AG04450 (cell line): ENCODE measurements at places on chromosomes 5 and 9. TPM values are rescaled to one million over a fixed set of nuclear protein-coding genes. Genes with fewer than 3 reads are reported as not detected.

DNA sequence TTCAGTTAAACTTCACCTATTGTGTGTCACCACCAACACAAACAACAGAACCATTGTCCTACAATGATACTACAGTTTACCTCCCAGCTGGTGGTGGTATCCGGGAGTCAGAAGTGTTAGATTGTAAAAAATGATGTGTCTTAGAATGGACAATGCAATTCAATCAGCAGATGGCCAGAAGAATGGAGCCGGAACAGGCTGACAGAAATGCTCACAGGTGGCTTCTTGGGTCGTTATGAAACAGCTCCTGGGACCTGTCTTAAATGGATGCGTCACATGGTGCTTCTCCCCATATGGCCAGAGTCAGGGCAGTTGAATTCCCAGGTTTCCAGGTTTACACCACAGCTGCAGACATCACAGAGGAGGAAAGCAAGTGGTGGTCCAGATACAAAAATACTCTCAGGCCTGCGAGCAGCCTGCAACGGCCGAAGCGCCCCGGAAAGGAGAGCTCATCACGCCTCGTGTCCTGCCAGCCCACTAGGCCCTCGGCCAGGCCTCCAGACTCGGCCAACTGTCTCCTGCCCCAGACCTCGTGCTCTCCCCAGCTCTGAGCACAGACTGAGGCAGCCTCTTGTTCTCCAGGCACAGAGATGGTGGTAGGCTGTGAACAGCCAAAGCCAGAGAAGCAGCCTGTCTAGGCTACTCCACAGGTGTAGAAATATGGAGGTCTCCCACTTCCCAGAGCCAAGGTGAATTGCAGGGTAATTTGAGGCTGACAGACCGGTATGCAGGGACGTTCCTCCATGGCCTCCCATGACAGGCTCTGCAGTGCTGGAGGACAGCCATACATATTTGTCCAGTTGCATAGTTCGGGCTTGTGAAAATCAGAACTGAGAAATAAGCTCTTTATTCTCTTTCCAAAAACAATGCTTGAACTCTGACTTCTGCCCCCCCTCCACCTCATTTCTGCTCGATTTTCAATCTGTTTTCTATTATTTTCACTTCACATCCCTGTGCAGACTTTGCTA is 98.5 kb upstream of the SPATA31C2 start:
- DNase-seq, result no peak

DNA sequence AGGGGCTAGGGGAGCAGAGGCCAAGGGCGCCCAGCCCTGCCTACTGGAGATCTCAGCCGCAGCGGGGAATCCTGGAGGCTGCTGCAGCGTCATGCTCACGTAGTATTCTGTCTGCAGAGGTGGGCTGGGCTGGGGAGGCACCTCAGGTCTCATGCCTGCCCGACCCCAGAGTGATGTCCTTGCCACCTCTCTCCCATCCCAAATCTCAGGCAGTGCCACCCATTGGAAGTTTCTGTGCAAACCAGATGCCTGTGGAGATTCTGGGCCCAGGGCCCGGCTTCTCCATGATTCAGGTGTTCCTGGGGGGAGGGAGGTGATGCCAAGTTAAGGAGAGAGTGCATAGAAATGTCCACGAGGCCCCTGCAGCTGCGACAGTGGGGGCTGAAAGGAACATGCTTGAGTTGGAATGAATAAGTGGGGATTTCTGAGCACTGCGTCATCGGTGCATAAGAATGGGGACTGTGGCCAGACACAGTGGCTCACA is 72.0 kb downstream of the ANKRD33B start:
- no peak for DNase-seq

GRCh38 chr9:33220681-33221567 is 19.0 kb upstream of the SPINK4 start:
- no peak for DNase-seq

The PPP2R2B gene
- not detected in 2 replicates for polyA plus RNA-seq

GRCh38 chr9:10041726-10042229 is 571.0 kb downstream of the PTPRD start:
- no peak for DNase-seq

The LECT2 gene
- polyA plus RNA-seq, result not detected in 2 replicates

GRCh38 chr5:150644058-150644457 is 3.6 kb downstream of the SYNPO start:
- no peak for DNase-seq

The HTR1A gene
- not detected in 2 replicates for polyA plus RNA-seq

DNA sequence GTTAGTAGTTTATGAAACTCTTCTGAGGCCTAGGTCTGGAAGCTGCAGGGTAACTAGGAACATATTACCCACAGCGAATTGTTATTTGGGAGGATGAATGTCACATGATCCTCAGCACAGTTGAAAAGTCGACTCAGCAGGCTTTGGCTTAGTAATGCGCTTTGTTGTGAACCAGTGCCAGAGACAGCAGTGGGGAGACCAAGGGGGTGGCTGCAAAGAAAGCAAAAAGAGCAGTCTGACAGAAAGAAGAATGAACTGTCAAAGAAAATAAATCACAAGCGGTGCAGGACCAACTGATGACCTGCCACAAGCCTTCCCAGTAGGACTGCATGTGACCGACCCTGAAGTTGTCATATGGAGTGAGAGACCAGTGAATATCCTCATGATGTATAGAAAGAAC is 170.0 kb downstream of the CCDC171 start:
- DNase-seq, result no peak

DNA sequence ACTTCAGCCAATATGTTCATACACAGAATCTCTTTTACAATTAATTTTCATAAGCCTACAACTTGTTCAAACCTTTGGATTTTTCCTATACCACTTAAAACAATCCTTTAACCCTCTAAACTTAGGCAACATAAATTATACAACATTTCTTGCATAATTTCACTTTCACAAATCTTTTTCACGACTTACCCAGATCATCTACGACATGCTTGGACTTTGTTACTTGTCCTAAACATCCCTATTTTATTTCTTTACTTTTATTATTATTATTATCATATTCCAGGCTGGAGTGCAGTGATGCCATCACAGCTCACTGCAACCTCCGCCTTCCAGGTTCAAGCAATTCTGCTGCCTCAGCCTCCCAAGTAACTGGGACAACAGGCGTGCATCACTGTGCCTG is 68.0 kb downstream of the CACNA1B start:
- no peak for DNase-seq

DNA sequence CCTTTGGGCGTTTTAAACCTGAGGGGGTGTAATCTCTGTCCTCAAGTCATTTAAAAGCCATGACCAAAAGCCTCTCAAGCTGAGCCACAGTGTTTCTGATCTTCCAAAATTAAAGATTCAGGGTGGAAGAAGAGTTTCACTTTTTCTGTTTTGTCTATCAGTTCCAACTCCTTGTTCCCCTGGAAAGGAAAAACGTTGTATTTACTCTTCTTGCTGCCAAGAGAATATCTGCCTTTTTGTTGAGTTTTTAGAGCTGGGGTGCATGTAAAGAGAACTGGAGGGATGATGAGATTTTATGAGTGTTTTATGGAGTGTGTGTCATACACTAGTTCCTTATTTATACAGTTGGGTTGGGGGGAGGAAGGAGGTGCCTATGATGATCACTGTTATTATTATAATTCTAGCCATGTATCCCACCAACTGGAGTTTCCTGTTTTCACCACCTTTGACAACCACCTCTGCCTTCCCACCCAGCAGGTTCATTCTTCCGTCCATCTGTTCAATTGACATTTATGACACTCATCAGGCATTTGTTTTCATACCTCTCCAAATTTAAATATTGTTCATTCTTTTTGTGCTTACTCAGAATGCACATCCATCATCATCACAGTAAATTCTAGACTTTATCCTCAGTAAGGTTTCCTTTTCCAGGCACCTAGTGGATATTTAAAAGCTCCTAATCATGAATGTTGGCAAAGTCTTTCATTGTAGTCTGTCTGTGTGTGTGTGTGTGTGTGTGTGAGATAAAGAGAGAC is 97.9 kb upstream of the MPDZ start:
- no peak for DNase-seq

DNA sequence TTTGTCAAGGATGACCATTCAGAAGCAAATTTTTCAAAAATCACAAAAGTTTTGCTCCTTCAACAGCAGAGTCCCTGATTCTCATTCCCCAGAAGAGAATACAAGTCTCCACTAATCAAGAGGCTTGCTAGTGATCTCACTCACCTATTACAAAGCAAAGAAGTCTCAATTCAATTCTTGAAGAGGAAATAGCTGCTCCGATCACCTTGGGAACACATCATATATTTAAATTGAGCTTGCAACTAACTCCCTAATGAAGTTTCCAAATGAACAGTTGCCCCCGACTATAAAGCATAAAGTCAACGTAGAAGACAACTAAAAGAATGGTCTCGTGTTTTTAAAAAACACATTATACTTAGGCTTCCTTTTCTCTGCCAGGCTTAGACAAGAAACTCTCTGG is 1.6 kb downstream of the LIFR start:
- no peak for DNase-seq

The LTC4S gene
- polyA plus RNA-seq, result 0.40 and 0.56 TPM in 2 replicates

DNA sequence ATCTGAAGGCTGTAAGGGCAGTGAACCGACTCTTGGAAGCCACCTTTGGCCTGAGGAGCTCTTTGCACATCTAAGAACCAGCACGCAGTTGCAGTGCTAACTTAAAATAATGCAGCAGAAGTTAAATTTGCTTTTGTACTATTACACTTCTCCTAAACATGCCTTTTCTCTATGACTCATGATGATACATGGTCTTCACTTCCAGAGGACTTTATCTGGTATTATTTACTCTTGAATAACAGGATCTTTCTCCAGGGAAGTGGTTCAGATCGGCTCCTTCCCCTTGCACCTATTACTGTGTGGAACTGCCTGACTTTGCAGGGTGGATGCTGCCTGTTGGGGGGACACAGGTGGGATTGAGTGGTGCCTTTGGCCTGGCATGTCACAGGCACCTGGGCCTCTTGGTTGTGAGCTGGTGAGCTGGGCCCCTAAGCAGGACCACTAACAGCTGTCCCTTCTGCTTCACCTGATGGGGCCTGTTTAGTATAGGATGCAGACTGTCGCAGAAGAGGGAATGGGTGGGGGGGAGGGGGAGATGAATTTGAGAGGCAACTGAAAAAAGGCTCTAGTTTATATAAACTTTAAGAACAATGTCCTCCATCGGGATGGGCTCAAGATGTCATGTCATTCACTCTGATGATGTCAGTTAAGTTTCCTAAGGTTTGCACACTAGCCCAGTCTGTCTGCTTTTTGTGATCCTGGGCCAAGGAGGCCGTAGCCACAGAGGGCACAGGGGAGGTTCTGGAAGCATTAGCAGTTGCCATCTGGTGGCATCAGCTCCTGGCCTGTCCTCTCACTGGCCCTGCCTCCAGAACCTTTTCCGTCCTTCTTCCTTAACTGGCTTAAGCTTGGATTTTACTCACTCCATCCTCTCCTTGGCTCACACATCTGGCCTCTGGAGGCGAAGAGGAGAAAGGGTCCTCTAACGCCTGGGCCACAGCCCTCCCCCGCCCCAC is 33.9 kb upstream of the GABBR2 start:
- peak; percentile 15 for DNase-seq

GRCh38 chr5:56963246-56963645 is 11.3 kb upstream of the MIER3 start:
- DNase-seq, result no peak

GRCh38 chr5:107402434-107403227 is 268.1 kb downstream of the EFNA5 start:
- DNase-seq, result no peak

DNA sequence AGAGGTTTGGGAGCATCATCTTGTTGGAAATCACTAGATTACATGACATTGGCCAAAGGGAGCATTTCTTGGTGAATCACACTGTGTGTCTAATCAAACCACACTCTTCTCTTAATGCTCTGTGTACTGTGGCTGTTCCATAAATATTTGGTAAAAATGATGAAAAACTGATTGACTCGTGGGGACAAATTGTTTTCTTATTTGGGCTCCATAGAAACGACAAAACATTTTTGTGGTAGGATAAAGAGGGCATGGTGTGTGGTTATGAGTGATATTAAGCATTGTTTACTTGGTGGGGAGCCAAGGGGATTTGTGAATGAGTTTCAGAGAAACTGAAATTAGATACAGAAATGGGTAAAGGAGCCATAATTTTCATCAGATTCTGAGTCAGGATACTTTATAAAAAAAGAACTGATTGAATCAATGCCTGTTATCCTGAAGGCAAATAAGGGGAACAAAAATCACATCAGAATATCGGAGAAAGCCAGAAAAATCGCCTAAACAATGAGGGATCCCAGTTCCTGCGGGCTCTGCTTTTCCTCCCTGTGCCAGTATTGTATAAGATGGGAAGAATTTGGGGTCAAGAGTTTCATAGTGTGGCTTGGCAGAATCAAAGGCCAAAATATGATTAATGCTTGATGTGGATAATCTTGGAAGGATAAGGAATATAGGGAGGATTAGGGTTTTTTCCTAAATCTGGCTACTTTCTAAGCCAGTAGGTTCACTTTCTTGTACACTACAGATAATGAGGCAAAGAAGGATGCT is 33.3 kb downstream of the FBXL7 start:
- no peak for DNase-seq

DNA sequence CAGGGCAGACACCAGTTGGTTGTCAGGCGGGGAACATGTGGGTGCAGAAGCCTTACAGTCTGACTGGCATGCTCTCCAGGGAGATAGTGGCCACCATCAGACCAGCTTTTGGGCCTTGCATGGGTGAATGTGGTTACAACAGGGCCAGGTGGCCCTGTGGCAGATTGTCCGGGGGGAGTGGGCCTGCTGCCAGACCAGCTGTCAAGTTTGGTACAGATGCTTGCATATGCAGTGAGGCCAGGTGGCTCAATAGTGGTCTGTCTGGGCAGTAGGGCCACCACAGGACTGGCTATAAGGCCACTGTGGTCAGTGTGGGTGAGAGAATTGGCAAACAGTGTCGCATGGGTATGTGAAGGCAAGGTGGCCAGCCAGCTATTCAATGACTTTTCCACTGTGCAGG is 148.7 kb downstream of the FAM174A start:
- no peak for DNase-seq

The SHOC1 gene
- polyA plus RNA-seq, result 0.07 and 0.15 TPM in 2 replicates

DNA sequence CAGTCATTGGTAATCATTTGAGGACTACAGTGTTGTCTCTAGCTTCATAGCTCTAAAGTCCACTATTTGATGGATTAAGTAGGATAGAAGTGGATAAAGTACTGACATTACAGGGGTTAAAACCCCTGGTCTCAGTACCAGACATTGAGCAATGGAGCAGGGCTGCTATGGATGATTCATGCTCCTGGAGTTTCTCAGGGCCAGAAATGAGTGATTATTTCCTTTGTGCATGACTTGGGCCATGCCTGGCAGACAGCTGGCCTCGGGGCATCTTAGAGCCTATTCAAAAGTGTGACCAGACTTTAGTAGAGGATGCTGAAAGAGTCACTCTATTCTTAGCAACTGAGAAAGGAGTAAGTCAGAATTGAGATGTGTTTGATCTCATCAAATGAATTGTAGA is 350.7 kb upstream of the TLE4 start:
- DNase-seq, result no peak

DNA sequence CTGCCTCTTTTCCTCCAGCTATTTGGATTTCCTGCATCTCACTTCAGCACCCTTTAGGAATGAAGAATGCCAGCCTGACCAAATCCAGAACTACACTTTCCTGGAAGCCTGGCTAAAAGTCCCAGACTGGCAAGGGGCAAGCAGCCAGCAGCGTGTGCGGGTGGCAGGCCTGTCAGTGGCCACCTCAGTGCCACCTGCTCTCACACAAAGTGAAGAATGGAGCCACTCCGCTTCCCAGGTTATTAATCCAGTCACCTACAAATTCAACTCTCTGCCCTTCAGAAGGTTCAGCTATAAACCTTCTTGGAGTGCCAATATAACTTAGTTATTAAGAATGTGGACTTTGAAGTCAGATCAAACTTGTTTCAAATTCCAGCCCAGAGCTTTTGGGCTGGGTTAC is 6.7 kb upstream of the ALDOB start:
- DNase-seq, result no peak

- DNase-seq, result no peak
These were observed 200.5 kb upstream of the ACTBL2 start for GRCh38 chr5:57683036-57683630.

GRCh38 chr9:90925581-90926257 is 124.1 kb downstream of the SYK start:
- DNase-seq, result peak; percentile 39

The PTGDS gene
- 7.8 and 9.6 TPM in 2 replicates for polyA plus RNA-seq
